NCI-H510A treated with DMSO at 0.1 percent for 48 hours (cell line): ENCODE measurements at places on chromosomes 4 and X.

DNA sequence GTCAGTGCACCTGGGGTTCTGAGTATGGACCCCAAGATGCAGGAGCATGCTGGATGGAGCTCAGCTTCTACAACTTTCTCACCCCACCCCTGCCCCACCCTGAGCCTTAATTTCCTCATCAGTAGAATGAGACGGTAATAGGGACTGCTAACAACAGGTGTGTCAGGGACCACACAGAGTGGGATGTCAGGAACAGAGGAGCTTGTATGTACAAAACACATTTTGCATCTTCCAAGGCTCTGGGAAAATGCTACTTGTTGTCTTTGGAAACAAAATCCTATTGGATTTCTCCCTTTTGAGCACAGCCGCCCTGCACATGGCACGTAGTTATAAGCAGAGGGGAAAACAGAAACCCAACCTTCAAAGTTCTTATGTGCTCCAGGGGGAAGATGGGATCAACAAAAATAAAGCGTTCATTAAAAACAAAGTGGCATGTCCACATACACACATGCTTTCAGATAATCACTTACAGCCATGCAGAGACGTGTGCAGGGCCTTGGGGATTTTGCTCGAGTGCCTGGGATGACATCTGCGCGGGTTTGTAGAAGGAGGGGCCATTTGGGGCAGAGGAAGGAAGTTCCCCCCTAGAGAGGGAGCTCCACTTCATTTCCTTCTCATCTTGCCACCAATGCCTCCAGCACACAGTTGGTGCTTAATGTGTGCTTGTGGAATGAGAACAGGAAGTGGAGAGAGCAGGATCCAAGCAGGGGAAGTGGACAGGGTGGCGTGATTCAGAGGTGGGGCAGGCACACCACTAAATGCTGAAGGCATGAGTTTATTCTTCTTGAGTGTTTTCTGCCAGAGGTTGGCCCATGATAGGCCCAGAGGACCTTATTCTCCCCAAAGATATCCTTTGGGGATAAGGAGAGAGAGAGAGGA is 138.9 kb downstream of the SMIM20 start:
- DNase-seq = no peak

DNA sequence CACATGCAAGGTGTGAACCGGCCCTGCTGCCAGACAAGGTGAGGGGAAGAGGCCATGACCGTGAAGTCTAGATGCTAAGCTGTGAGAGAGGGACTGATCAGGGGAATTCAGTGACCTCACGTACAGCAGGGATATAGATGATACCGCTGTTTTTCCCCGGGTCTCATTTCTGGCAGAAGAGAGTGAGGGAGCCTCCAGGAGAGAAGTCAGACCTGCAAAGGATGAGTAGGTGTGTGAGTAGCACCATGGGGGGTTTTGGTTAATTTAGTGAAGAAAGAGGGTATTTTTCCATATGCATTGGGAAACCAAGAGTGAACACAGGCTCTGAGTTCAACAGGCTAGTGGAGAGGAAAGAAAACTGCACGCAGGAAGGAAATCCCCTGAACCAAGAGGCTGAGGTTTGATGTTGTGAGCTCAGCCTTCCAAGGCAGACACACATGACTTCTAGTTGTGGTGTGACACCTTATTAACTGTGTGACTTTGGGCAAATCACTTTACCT is 127.6 kb upstream of the GATB start:
- no peak for DNase-seq

GRCh38 chr4:8854016-8854415 is 17.6 kb downstream of the HMX1 start:
- no peak for DNase-seq

DNA sequence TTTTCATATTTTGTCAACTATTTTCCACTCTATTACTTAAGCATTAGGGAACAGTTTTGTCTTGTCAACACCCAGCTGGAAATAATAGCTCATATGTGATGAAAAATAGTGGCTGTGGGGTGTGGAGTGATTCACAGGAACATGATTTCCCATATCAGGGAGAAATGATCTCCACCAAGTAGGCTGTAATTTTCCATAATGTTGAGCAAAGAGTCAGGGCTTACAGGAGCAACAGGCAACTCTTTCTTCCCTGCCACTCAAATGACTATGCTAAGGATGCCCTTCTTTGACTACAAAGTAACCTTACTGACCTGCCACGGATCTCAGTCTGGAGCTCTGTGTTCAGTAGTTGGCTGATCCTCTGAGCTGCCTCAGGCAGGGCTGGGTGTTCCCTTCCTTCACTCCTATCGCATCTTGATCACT is 90.0 kb upstream of the GATB start:
- no peak for DNase-seq

- no peak for DNase-seq
Measured at GRCh38 chr4:119286377-119287002, 35.4 kb downstream of the FABP2 start.

DNA sequence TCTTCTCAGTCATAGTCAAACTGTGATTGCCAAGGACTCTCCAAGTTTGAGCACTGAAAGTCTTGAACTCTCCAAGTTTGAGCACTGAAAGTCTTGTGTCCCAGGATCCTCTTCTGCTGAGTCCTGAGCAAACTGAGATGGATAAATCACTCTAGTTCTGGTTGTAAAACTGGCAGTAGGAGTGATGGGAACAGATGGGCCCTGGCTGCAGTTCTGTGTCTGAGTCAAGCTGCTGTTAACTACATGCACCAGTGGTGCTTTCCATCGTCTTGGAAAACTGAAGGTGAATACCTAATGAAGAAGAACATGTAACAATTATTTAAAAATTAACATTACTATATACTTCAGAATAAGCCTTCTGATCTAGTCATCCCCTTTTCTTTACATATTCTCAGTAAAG is 27.6 kb upstream of the KCNIP4 start:
- DNase-seq = no peak

- DNase-seq = no peak
Measured at GRCh38 chr4:1371176-1372165, 24.5 kb downstream of the UVSSA start.

- no peak for DNase-seq
Measured at GRCh38 chr4:153471698-153472093, 5.5 kb downstream of the TMEM131L start.

DNA sequence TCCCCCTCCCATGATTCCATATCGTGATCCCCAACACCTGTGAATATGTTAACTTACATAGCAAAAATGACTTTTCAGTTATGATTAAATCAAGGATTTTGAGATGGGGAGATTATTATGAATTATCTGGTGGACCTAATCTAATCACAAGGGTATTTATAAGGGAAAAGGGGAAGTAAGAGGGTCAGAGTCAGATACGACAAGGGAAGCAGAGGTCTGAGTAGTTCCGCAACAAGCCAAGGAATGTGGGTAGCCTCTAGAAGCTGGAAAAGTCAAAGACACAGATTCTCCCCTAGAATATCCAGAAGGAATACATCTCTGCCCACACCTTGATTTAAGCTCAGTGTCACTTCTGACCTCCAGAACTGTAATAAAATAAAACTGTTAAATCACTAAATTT is 1.0 kb upstream of the IL13RA1 start:
- DNase-seq = no peak

GRCh38 chrX:47645530-47645929 is 4.8 kb downstream of the ELK1 start:
- DNase-seq = no peak

- no peak for DNase-seq
Measured at GRCh38 chr4:32876546-32876945, 2156.4 kb downstream of the PCDH7 start.

GRCh38 chrX:111361751-111362150 is 50.2 kb downstream of the DCX start:
- DNase-seq = no peak

DNA sequence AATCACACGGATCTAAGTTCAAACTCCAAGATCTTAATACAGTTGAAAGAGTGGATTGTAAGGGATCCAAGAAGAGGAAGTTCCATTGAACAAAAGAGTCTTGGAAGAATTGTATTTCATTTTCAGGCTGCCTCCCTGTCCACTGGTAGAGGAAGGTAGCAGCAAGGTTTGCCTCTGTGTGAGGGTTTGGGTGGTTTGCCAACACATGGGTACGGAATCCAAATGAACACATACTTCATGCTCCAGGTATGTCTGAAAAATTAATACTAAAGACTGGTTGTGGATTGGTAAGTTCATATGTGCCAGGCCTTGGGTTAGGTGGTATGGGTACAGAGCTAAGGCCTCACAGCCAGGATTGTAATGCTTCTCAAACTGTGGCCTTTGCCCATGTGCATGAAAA is 523.6 kb upstream of the BOD1L1 start:
- DNase-seq = no peak

- peak; percentile 6 for DNase-seq
Measured at GRCh38 chr4:71860643-71861042, 76.8 kb upstream of the GC start.

- DNase-seq = no peak
Measured at GRCh38 chr4:1515763-1516162, 109.5 kb upstream of the NKX1-1 start.

- no peak for DNase-seq
Measured at GRCh38 chr4:163598489-163598888, 104.0 kb downstream of the TMA16 start.

DNA sequence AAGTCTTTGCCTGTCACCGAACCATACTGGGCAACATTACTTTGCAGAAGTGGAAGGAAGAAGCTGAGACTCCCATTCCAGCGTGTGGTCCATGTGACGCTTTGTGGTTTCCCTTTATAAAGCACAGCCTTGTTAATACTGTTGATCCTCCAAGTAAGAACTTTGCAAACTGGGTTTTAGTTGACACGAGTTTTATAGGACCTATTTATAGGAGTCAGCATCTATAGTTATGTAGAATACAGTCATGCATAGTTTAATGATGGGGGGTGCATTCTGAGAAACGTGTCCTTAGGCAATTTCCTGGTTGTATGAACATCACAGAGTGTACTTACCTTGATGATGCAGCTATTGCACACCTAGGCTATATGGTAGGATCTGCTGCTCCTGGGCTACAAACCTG is 1879.4 kb upstream of the TENM3 start:
- DNase-seq = no peak

- no peak for DNase-seq
Measured at GRCh38 chr4:134320048-134320447, 118.5 kb upstream of the PABPC4L start.

DNA sequence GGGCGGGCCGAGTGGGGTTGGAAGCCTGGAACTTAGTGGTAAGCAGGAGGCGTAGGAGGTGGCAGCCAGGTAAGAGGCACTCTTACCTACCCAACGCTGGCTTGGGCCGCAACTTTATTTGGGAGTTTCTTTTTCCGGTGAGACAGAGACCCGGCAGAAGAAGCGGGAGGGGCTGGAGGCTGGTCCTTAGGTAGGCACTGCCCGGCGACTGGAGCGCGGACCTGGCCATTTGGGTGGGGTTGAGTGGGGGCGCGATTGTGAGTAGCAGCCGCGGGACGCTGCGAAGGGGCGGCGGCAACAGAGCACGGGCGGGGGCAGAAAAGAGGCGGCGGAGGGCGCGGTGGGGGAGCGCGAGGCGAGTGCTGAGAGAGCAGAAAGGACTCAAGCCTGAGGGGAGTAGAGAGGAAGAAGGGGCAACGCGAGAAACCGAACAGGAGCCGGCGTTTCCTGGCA is 334 bp upstream of the POU4F2 start:
- peak; percentile 35 for DNase-seq

DNA sequence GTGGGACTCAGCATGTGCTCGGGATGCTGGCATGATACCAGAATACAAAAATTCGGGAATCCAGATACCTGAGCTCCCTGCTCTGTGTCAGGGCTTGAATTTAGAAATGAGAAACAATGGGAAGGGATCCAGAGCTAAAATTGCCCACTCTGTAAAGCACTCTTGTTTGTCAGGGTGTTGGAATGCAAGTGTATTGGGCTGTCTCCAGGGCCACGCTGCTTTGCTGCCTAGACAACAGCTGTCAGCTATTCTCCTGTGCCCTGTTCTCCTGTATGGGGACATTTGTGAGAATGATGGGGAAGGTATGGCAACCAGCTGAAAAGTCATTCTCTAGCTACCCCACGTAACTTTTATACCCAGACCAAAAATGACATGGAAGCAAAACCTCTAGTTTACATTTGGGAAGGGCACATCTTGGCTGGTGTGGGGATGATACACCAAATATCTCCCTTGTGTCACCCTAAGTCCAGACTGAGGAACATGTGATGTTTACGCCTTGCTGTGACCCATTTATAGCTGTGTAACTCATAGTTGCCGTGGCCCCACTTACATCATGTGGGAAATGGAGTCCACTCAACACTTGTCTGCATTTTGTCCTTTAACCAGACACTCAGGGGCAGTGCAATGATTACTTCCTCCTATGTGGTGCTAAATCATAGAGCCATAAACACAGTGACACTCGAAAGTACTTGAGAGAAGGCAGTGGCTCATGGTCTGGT is 46.6 kb downstream of the SMPX start:
- no peak for DNase-seq

DNA sequence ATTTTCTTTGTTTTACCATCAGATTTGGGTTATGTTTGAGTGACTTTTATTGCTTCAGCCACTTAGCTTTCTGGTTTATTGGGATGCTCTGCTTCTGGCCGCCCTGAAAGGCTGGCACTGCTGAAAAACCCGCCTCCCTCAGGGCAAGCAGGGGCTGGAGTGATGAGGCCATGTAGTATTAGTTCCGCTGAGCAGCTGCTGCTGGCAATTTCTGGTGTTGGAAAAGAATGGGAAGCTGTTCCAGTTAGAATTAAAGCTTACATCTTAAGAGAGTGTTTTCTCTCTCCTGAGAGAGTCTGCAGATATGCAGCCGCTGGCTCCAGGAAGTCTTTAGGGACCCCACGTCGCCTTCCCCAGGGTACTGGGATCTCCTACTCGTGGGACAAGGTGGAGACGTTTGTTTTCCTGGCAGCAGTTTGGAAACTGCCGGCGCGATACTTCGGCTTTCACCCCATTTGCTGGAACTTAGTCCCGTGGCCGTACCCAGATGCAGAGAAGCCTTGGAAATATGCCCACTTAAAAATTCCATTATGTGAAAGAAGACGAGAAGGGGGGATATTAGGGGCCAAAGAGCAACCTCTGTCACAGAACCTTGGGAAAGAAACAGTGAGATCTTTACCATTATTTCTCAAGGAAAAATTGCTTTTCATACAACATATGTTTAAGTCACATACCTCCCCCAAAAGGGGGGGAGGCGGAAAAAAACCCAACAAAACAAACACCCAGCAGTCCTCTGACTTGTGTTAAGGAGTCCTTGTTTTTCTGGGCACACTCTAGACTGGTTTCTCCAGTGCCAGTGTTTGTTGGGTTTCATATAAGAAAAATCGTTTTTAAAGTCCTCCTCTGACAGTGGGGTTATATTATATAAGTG is 72.6 kb downstream of the TMEM131L start:
- DNase-seq = no peak

GRCh38 chrX:47186096-47186740 is 7.4 kb upstream of the UBA1 start:
- DNase-seq = no peak

DNA sequence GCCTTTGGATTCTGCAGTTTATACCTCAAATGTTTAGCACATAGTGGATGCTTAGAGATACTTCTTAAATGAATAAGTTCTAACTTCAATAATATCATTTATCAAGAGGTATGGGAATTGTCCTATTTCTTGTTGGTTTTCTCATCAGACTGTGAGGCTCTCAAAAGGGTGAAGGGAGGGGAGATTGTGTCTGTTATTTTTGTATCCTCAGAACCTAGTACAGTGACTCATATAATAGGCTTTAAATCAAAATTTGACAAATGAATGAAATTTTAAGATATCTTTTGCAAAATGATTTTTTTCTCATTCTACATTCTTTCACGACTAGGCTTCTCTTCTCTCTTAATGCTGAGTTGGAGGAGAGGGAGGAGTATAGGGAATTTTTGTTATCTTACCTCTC is 89.5 kb downstream of the KDR start:
- DNase-seq = no peak

- no peak for DNase-seq
Measured at GRCh38 chrX:56068274-56068758, 163.8 kb upstream of the KLF8 start.
